ENCODE measurements at places on chromosomes 13 and 19.

DNA sequence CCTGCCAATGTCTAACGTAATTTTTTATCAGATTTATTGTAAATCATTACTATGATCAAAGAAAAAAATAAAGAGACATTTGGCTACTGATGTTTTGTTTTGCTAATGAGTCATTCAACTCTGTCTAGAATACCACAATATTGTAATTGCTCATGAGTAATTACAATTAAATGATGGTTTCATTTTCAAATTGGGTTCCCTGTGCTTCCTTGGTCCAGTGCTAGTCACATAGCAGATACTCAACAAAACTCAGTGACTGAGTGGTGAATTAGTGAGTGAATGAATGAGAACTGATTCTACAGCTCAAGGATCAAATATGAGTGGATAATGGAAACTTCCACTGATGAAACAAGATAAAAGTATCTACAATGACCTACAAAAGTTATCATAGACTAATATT, 304.7 kb downstream of the POU4F1 start:
- DNase-seq, result no peak

- DNase-seq, result no peak
Observed at GRCh38 chr13:35836446-35836845, 294.7 kb downstream of the DCLK1 start.

- DNase-seq, result no peak
Observed at GRCh38 chr19:32053376-32053775, 292.0 kb upstream of the ZNF507 start.

DNA sequence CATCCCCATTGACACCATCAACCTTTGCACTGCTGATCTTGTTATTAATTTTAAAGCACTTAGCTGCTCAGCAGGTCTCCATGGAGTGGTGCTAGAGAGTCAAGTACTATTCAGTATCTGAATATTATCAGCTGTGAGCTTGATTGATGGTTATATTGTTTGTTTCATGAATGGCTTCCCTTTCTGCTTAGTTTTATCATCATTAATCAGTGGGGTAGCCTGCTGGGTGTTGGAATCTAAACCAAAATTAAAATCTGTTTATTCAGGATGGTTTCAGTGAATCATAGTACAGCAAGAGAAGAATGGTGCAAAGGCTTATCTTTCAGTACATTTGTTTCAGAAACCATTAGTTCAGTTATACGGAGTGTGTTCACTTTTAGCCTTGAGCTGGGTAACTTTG, 42.5 kb upstream of the SCEL start:
- peak; percentile 55 for DNase-seq

GRCh38 chr19:16062789-16063188, 13.5 kb upstream of the TPM4 start:
- DNase-seq, result peak; percentile 15
